ENCODE measurements at places on chromosomes 16 and 17.

GRCh38 chr16:64434526-64435069 lies 687.3 kb downstream of the CDH11 start:
- DNase-seq = peak; percentile 7

DNA sequence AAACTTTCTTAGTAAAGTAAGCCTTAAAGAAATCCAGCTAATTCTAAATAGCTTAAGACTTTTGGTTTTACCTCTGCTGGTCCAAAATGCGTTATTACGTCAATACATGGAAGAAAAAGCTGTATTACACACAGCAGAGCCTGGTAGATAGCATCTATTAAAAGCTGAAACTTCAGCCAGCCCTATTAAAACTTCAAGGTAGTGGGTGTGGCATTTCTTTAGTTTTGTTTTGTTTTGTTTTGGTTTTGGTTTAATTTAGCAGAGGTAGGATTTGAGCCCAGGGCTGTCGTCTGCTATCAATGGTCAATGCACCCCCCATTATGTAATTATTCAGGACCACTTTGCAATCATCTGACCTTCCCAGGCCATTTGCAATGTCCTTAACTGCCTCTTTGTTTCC lies 318.4 kb upstream of the MAF start:
- DNase-seq = no peak

- DNase-seq = no peak
Measured at GRCh38 chr17:7655541-7655840, 4.8 kb downstream of the ATP1B2 start.

- DNase-seq = no peak
Measured at GRCh38 chr17:47119746-47120520, 69.2 kb downstream of the CDC27 start.

DNA sequence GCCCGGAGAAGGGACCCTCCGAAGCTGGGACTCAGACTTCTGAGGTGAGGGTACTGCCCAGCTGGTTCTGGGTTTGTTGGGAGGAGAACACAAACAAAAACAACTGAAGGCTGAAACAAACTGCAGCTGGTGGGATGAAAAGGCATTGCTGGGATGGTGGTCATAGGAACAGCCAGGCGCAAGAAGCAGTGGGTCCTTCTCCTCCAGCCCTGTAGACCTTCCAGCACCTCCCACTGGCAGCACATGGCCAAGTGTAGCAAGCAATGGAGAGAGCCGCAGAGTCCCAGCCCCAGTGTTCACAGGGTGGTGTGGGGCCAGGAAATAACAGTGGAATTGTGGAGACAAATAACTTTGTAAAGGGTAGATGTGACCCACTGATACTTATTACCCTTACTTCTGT lies 48.7 kb upstream of the FOXJ1 start:
- no peak for DNase-seq

- peak; percentile 61 for DNase-seq
Measured at GRCh38 chr17:77304746-77305473, 164.1 kb downstream of the SEC14L1 start.

GRCh38 chr17:7955414-7956227 lies 23.6 kb downstream of the CNTROB start:
- no peak for DNase-seq

- no peak for DNase-seq
Measured at GRCh38 chr17:42017866-42018200, 594 bp upstream of the DNAJC7 start.
